ENCODE measurements at places on chromosomes 7 and 10.

- DNase-seq: no peak
These were observed 244.0 kb upstream of the CXCL12 start for GRCh38 chr10:44628921-44629320.

GRCh38 chr10:113385021-113385999, 167.5 kb upstream of the HABP2 start:
- peak; percentile 61 for DNase-seq

DNA sequence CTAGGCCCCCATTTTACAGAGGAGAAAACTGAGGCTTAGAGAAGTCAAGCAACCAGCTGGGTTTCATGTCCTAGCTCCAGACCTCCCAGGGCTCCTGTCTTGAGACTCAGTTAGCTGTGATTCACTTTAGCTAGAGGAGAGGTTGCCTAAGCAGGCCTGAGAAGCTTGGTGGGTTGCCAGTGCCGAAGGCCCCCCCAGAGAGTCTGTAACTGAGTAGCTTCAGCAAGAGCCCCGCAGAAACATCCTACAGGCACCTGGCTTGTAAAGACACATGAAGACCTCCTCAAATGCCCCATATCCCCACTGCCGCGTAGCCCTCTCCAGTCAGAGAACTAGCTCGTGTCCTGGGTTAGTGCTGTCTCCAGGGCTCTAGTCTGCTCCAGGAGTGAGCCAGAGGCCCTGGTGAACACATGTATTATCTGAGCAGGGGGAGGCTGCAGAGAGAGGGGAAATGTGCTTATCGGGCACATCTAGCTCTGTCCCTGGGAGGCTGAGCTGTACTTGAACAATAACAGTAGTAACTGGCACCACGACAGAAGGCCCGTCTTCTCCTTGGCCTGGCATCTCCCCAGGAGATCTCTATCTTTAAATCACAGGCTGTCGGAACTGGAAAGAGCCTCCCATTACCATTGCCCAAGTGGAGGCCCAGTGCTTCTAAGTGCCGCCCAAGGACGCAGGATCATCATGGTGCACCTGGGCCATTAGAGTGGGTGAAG, 28.9 kb downstream of the UNC5B start:
- no peak for DNase-seq

DNA sequence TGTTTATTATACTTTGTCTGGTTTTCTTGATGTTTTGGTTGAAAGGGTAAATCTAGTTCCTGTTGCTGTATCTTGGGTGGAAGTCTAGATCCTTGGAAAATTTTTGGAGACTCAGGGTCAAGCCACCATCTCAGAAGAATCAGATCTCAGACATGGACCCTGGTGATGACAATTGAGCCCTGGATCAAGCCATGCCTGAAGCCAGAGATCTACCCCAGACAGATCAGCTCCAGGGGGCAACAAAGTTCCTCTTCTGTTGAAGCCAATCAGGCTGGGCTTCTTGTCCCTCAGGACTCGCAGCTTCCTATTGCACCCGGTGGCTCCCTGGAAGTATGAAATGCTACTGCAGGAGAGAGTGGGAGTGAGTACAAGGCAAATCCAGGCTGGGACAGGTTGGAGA, 106.9 kb downstream of the UNCX start:
- DNase-seq: no peak
